ENCODE measurements at places on chromosomes 1 and 21. TPM values are rescaled to one million over a fixed set of nuclear protein-coding genes. Genes with fewer than 3 reads are reported as not detected.
A peak's percentile ranks its signal among the peaks of the same experiment; 100 is the strongest.

Gene LCE2B
- total RNA-seq: not detected

DNA sequence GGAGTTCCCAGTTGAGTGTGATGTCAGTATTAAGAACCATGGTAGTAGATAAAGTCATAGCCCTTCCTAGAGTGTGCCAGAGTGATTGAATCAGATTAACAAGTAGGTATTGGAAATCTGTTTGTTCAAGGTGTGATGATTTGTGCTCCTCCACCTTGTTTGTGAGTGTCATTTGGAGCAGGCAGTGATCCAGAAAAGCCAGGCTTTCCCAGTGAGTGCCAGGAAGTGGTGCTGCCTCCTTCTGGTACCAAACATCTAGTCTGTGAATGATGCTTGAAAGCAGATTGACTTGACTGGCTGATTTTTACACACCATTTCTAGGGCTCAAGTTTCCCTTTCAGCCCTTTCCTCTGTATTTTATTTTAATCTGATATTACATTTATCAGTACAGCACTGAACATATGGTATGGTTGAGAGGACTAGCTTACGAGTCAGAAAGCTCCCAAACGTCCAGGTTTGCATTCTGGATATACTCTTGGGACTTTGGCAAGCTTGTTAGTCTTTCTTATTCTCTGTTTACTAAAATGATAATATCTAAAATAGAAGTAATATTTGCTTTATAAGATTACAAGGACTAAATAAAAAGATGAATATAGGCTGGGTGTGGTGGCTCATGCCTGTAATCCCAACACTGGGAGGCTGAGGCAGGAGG, 100.7 kb downstream of the PATJ start:
- no peaks in the 10 kb centered on the region for H3K36me3 ChIP-seq
- no peaks in the 10 kb centered on the region for H3K27me3 ChIP-seq
- DNase-seq: no peak
- no peak overlapping the region for H3K27ac ChIP-seq

DNA sequence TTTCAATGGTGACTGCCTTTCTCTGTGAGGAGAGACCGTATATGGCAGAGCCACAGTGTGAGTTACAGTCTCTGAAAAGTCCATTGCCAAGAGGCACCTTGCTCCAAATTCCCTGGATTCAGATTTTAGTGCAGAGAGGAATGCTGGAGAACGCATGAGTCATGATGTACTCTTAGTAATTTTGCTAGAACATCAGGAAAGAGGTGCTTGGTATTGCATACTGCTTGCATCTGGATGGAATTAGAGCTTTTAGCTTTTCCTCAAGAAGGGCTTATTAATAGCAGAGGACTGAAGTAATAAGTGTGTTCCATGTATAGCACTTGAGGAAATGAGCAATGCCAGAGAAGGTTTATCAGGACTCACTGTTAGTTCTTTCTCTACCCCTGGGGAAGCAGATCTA, 40.5 kb upstream of the AKT3 start:
- H3K27ac ChIP-seq: peak overlapping the region; percentile 19
- H3K27me3 ChIP-seq: no peaks in the 10 kb centered on the region
- peaks cover 12% of the 10 kb centered on the region for H3K4me1 ChIP-seq
- no peak overlapping the region for H3K4me3 ChIP-seq
- no peak for DNase-seq

Gene FCRL5
- total RNA-seq: not detected

GRCh38 chr1:227043755-227044154, 103.7 kb downstream of the COQ8A start:
- no peak overlapping the region for H3K4me3 ChIP-seq
- H3K27ac ChIP-seq: no peak overlapping the region
- peaks cover 2% of the 10 kb centered on the region for H3K4me1 ChIP-seq
- H3K36me3 ChIP-seq: peaks cover 63% of the 10 kb centered on the region
- DNase-seq: no peak

Data from osteocyte (in vitro differentiated cells).